ENCODE measurements at places on chromosomes 3 and 15.

DNA sequence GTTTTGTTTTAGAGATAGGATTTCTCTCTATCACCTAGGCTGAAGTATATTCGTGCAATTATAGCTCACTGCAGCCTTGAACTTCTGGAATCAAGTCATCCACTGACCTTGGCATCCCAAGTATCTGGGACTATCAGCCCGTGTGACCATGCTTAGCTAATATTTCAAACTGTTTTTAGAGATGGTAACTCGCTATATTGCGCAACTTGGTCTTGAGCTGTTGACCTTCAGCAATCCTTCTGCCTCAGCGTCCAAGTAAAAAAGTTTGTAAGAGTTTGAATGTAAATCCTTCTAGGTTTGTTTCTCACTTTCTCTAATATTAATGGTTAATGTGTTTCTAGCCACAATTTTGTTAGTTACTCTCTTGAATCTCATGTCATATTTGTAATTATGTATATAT is 1243.5 kb upstream of the CADM2 start:
- no peak for DNase-seq

DNA sequence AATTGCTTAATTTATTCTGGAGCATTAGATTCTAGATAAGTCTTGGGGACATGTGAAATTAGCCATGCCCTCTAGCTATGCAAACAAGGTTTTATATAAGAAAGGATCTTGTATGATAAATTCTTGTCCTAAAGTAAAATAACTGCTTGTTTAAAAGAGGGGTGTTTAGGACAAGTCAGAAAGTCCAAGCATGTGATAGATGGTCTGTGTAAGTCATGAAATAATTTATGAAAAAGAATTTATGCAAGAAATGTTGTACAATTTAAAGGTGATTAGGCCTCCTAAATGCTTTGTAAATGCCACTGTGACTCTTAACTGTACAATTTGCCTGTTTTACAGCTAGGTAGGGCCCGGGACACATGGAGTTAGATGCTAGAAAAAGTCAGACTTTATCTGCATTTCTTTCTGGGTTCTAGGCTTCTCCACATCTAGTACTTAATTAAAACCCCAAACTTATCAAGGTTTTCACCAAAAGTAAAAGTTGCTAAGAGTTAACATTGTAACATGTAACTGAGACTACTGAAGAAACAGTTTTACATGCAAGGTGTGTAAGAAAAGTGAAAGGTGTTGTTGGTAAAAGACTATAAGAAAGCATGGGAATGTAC is 13.2 kb downstream of the LINS1 start:
- no peak for DNase-seq

GRCh38 chr3:111595232-111595631 is at the start of gene ZBED2:
Gene ZBED2, minus strand, starts transcription at chr3:111595346. Its CDS starts 1,145 bp downstream, at chr3:111594201.
- no peak for DNase-seq

DNA sequence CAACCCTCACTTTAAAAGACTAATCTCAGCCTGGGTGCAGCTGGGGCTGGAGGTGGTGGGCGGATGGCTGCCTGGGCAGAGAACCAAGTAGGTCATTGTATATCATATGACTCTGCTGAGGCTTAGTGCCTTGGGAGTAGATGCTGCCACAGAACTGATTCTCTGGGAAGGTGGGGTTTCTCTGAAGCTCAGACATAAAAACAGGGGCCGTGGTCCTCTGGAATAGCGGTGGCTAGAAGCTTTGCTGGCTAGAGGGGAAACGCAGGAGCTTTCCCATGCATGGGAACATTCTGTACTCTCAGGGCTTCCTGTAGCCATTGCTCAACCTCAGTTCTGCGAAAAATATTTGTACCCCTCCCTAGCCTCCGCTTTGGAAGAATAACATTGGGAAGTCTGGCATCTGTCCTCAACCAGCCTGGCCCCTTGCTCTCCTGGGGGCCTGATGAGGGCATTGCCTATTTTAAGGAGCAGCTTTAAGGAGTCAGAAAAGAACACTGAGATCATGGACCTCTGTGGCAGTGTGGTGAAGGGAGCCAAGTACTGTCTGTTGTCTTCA is 14.7 kb downstream of the TIMP4 start:
- DNase-seq: no peak

- no peak for DNase-seq
These were observed 577.5 kb upstream of the CBLB start for GRCh38 chr3:106446271-106446670.

All from GM20000 (cell line).